ENCODE measurements at places on chromosomes 1 and 21. TPM values are rescaled to one million over a fixed set of nuclear protein-coding genes. Genes with fewer than 3 reads are reported as not detected.

GRCh38 chr1:101849356-101849755 is 147.4 kb downstream of the OLFM3 start:
- no peaks in the 10 kb centered on the region for H3K27me3 ChIP-seq
- H3K27ac ChIP-seq = no peak overlapping the region
- H3K36me3 ChIP-seq = no peaks in the 10 kb centered on the region
- DNase-seq = no peak

- DNase-seq = no peak
- H3K27me3 ChIP-seq = no peaks in the 10 kb centered on the region
- no peaks in the 10 kb centered on the region for H3K4me1 ChIP-seq
- H3K27ac ChIP-seq = no peak overlapping the region
These were observed 564.2 kb downstream of the SMYD3 start for GRCh38 chr1:245942856-245943255.

FCER1A gene
- 8.8 TPM for total RNA-seq

GRCh38 chr1:12015001-12015491 is 4.3 kb upstream of the MIIP start:
- no peaks in the 10 kb centered on the region for H3K27me3 ChIP-seq
- H3K36me3 ChIP-seq = peaks cover 36% of the 10 kb centered on the region
- DNase-seq = no peak

DNA sequence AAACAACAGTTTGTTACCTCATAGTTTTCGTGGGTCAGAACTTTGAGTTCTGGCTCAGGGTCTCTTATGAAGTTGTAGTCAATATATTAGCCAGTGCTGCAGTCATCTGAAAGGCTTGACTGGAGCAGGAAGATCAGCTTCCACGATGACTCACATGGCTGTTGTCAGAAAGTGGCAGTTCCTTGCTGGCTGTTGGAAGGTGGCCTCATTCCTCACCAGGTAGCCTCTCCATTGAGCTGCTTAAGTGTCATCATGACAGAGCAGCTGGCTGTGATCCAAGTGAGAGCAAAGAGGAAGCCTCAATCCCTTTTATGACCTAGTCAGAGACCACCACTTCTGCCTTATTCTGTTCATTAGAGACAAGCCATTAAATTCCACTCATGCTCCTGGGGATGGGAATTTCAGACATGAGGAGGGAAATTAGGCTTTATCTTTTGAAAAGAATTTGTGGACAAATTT is 5.6 kb downstream of the OSBPL9 start:
- H3K4me3 ChIP-seq = no peak overlapping the region
- peak overlapping the region; percentile 25 for H3K27ac ChIP-seq
- no peaks in the 10 kb centered on the region for H3K27me3 ChIP-seq
- no peaks in the 10 kb centered on the region for H3K36me3 ChIP-seq
- H3K4me1 ChIP-seq = peaks cover 37% of the 10 kb centered on the region
- no peak for DNase-seq

DNA sequence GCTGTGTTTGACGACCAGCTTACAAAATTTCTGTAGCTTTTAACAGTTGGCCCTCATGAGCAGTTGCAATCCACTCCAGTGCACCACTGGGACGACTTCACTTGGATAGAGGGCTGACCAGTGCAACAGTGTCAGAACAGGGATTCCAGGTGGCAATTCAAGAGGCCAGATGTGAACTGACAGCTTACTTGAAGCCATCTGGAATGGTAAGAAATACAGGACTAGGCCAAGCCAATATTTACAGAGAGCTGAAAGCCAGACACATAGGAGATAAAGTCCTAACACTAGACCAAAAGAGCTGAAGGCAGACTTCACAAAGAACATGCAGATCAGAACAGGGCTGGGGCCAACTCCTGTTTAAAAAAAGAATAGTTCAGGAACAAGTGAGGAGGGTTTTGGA is 93.5 kb upstream of the NFIA start:
- H3K27me3 ChIP-seq = no peaks in the 10 kb centered on the region
- H3K27ac ChIP-seq = no peak overlapping the region
- no peaks in the 10 kb centered on the region for H3K36me3 ChIP-seq

DNA sequence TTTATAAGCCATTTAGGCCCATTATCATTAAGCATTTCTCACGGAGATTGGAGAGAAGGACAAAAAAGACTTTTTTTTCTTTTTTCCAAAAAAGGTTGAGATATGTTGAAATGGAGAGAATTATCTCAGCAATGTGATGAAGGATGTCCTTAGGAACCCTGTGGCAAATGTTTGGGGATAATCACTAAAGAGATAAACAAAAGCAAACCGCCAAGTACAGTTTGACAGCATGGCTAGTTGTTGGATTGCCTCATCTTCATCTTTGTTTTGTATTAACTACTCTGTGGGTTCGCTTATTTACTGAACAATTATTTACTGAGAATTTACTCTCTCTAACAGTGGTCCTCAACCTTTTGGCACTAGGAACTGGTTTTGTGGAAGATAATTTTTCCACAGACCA is 97.4 kb upstream of the HP1BP3 start:
- no peak overlapping the region for H3K27ac ChIP-seq
- no peak overlapping the region for H3K4me3 ChIP-seq
- no peaks in the 10 kb centered on the region for H3K4me1 ChIP-seq
- H3K36me3 ChIP-seq = peaks cover 13% of the 10 kb centered on the region
- H3K27me3 ChIP-seq = no peaks in the 10 kb centered on the region

DNA sequence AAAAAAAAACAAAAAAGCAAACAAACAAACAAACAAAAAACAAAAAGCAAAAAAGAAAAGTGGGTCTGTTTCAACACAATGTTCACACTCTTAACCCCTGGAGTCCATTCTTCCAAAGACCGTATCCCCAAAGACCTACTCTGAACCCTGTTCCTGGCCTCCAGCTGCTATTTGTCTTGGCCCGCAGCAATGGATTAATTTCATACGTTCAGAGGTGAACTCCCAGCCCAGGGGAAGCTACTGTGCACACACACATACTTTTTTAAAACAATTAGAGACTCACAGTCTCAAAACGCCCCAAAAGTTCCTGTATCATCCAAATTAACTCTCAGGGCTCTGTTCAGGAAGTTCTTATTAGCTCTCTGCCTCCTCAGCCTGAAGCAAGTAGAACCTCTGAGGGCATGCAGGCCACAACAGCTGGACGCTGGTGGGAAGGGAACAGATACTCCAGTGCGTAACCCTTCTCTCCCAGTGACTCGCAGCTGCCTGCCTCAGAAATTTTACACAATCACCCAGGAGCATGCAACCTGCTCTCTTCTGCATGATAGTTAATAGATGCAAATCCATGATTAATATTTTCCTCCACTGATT is 395.4 kb downstream of the RRAGC start:
- no peaks in the 10 kb centered on the region for H3K27me3 ChIP-seq
- no peak overlapping the region for H3K27ac ChIP-seq
- no peaks in the 10 kb centered on the region for H3K4me1 ChIP-seq

FAM72D gene
- 0.77 TPM for total RNA-seq

- H3K27ac ChIP-seq = no peak overlapping the region
- no peaks in the 10 kb centered on the region for H3K4me1 ChIP-seq
- peaks cover 61% of the 10 kb centered on the region for H3K36me3 ChIP-seq
- DNase-seq = no peak
- H3K27me3 ChIP-seq = no peaks in the 10 kb centered on the region
- no peak overlapping the region for H3K4me3 ChIP-seq
These were observed 44.3 kb downstream of the SCCPDH start for GRCh38 chr1:246768403-246769020.

CHAF1B gene
- 1.8 TPM for total RNA-seq

DNA sequence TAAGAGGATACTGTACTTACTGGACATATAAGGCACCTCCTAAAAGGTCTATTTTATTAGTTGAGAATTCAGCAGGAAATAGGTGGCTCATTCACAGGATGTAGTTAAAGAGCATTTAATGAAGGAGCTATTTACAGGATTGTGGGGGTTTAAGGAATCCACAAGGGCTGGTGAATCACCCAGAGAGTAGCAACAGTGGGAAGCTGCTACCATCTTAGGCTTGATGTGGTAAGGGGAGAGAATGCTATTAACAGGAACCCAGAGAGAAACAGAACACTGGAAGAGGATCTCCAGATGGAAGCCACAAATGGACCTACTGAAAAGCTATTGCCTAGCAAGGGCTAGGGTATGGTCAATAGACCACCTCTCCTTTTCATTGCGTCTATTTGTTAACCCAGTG is 52.0 kb upstream of the COL11A1 start:
- no peak overlapping the region for H3K4me3 ChIP-seq
- no peaks in the 10 kb centered on the region for H3K36me3 ChIP-seq
- H3K27ac ChIP-seq = no peak overlapping the region
- no peak for DNase-seq
- no peaks in the 10 kb centered on the region for H3K27me3 ChIP-seq

IL10 gene
- 1.4 TPM for total RNA-seq

PLD5 gene
- 0.21 TPM for total RNA-seq

DNA sequence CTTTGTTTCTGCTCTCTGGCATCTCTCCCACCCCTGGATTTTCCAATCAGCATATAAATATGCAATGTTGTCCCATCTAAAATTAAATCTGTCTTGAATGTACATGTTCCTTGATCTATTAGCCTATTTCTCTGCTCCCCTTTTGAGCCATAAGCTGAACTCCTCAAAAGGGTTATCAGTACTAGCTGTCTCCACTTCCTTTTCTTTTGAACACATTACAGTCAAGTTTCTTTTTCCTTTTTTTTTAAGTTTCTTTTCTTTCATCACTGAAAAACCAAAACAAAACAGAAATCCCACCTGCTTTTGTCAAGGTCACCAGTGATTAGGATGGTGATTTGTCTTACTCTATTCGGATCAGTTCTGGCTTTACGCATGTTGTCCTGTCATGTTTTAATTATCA is 29.3 kb downstream of the XCL2 start:
- H3K4me3 ChIP-seq = no peak overlapping the region
- H3K27ac ChIP-seq = no peak overlapping the region
- H3K4me1 ChIP-seq = peaks cover 13% of the 10 kb centered on the region
- DNase-seq = no peak
- no peaks in the 10 kb centered on the region for H3K27me3 ChIP-seq

DNA sequence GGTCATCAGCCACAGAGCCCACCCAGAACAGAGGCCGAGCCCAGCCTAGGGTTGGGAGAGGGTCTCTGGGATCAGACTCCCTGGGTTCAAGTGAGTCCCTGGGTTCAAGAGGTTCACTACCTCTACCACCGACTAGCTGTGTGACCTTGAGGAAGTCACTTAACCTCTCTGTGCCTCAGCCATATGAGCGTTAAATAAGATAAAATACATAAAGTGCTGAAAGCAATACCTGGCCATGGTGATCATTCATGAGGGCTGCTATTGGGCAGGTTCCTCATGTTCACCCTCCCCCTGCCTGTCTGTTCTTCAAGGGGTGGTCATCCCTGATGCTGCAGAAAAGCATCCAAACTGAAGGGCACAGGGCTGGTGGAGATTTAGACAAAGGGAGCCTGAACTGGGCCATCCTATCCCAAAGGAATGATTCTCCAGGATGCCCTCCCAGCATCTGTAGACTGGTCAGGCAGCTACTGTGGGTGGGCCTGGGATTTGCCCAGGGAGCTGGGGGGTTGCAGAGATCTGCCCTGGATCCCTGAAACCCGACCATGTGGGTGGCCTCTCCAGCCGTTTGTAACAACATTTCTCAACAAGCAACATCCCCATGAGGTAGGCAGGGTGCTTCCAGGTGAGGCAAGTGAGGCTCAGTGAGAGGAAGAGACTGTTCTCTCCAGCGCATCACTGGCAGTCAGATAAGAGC is 196.6 kb downstream of the MATN1 start:
- H3K27me3 ChIP-seq = peaks cover 9% of the 10 kb centered on the region
- no peaks in the 10 kb centered on the region for H3K36me3 ChIP-seq
- no peak overlapping the region for H3K27ac ChIP-seq
- DNase-seq = no peak

DNA sequence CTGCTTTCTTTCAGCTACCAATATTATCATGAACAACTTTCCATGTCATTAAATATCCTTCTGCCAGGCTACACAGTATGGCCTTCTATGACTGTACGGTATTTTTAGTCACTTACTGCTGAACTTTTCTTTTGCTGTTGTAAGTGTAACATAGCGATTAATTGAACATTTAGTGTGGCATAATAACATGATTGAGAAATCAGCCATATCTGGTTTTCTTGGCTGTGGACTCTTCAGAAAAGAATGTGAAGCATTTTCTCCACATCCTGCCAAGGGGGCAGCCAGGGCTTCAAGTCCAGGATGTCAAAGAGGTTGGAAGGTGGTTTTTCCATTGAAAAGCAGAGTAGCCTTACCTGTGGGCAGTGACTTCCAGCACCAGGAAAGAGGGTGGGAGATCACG is 8.8 kb upstream of the AHCYL1 start:
- no peaks in the 10 kb centered on the region for H3K36me3 ChIP-seq
- H3K4me1 ChIP-seq = peaks cover 22% of the 10 kb centered on the region
- H3K4me3 ChIP-seq = no peak overlapping the region
- no peak overlapping the region for H3K27ac ChIP-seq

- no peak for DNase-seq
- H3K27ac ChIP-seq = no peak overlapping the region
- H3K4me3 ChIP-seq = no peak overlapping the region
These were observed 107.3 kb upstream of the RUNX3 start for GRCh38 chr1:25037174-25038074.

DNA sequence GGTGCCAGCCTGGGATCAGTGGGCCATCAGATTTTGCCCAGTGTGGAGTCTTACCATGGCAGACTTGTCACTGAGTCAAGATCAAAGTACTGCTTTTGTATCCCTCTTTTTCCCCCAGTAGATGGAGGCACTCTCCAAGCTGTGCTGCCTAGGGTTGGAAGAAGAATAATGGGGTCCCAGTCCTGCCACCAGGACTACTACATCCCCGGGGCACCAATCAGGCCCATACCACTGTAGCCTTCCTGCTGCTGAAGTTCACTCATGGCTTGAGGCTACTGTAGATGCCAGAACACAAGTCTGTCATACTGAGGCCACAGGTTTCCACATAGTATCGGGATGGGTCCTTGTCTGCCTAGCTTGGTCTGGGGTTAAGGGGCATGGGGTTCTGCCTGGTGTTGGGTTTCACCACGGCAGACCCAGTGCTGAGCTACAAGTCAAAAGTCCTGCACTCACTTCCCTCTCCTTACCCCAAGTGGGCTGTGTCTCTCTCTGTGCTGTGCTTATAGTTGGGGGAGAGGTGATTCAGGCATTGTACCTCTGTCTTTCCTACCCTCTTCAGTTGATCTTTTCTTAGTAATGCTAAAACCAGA is 53.4 kb downstream of the PKN2 start:
- no peaks in the 10 kb centered on the region for H3K27me3 ChIP-seq
- no peak overlapping the region for H3K4me3 ChIP-seq
- no peak for DNase-seq
- H3K4me1 ChIP-seq = no peaks in the 10 kb centered on the region
- no peak overlapping the region for H3K27ac ChIP-seq

DNA sequence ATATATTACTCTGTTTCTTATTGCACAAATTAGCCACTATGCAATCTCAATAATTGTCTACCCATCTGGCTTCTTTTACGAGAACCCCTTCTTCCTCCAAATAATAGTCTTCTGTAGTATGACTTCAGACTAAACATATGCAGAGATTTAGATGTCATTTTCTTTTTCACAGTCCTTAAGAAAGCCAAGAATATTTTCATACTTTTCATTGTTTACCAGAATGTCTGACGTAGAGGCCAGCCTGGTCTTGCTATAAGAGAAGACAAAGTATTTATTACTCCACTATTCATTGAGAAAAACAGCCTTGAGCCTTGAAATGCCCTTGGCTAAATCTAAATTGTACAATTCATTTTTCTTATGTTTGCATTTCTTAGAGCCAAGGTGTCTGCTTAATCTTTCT is 714.9 kb upstream of the CXADR start:
- no peaks in the 10 kb centered on the region for H3K36me3 ChIP-seq
- DNase-seq = no peak
- no peaks in the 10 kb centered on the region for H3K27me3 ChIP-seq
- H3K4me3 ChIP-seq = no peak overlapping the region
- H3K27ac ChIP-seq = no peak overlapping the region

GRCh38 chr1:206048582-206048981 is 4.4 kb upstream of the RHEX start:
- H3K27ac ChIP-seq = no peak overlapping the region
- H3K36me3 ChIP-seq = no peaks in the 10 kb centered on the region
- no peaks in the 10 kb centered on the region for H3K27me3 ChIP-seq
- H3K4me3 ChIP-seq = no peak overlapping the region

TIMM17A gene
- total RNA-seq = 28.5 TPM

Measured in lower lobe of right lung (tissue), 2 donors.